ENCODE measurements at places on chromosomes 4 and X.

GRCh38 chr4:972651-973424, 531 bp downstream of the DGKQ start:
- no peak for DNase-seq

GRCh38 chrX:30219372-30219771, 4.0 kb downstream of the MAGEB2 start:
- DNase-seq = no peak

GRCh38 chr4:11436673-11437072, 8.0 kb upstream of the HS3ST1 start:
- no peak for DNase-seq

- DNase-seq = no peak
These were observed 149.4 kb upstream of the CHRDL1 start for GRCh38 chrX:110944751-110945675.

DNA sequence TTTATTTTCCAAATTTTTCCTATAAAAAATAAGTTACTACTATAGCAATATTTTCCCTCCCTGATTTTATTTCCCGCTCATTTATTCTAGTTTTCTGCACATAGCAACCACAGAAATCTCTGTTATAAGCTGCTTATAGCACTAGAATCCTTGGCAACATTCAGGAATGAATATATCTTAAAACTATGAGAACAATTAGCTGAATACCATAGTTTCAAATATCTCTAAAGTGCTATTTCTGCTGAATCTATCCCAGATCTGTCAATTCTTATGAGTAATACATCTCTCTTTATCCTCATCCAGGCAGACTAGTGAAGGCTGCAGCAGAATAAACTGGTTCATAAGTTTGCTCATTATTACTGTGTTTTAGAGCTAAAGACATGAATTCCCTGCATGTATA, 622.9 kb upstream of the DIPK2B start:
- DNase-seq = no peak

- DNase-seq = no peak
These were observed 15.4 kb downstream of the TSPAN5 start for GRCh38 chr4:98642991-98643426.

DNA sequence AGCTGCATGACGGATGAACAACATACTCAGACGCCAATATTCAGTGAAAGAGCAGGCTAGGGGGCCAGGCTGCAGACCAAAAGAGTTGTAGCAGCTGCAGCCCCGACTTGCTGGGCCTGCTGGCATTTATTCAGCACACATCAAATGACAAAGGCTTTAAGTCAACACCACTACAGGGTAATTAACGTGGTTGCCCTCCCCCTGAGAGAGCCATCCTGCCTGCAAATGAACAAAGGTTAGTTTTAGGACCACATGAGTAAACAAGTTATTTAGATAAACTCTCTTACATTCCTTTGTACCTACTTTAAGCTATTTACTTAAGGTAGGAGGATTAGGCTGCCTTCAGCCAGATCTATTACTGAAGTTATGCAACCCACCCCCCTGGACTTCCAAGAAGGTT, 1329.1 kb downstream of the PCDH18 start:
- DNase-seq = no peak

DNA sequence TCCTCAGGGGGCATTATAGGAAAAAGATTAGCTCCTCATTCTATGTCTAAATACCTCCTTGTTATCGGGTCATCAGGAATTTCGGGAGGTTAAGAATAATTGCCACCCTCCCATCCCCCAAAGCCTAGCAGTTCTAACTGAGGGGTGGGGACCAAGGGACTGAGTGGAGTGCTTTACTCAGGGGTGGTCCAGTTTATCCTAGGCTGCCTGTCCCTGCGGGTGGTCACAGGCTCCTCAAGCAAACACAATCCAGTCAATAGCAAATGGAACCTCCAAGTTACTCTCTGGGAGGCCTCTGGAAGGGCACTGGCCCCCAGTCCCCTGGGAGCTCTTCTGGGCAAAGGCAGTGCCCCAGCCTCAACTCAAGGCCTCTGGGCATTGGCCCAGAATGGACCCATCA, 6.7 kb downstream of the ELF4 start:
- DNase-seq = no peak

DNA sequence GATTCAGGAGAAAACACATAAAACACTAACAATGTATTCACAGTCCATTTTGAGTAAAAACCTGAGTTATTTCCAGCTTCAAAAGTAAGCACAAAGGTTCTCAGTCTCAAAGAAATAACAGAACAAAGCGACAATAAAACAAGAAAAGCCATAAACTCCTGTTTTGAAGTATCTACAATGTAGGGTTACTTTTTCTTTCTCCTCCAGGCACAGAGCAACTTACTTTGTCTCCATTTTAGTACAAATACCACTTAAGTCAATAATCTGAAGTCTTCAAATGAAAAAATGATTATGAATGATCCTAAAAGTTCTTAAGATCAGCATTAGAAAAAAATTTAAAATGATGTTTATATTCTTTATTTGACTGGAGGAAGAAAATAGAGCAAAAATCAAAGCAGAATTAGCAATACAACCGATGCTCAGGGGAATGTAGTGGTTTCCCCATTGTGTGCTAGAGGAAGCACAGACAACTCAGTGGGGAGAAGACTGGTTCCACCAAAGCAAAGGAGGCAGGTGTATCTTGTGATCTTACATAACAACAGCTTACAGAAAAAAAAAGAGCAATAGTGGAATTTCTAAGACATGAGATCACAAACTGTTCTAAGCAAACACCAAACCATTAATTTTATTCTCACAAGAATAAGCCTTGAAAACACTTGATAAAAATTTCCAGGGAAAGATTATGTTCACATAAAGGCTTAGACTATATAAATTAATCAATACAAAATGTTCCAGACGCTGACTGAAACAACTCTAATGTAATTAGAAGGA, 35.1 kb downstream of the EPHA5 start:
- DNase-seq = no peak

DNA sequence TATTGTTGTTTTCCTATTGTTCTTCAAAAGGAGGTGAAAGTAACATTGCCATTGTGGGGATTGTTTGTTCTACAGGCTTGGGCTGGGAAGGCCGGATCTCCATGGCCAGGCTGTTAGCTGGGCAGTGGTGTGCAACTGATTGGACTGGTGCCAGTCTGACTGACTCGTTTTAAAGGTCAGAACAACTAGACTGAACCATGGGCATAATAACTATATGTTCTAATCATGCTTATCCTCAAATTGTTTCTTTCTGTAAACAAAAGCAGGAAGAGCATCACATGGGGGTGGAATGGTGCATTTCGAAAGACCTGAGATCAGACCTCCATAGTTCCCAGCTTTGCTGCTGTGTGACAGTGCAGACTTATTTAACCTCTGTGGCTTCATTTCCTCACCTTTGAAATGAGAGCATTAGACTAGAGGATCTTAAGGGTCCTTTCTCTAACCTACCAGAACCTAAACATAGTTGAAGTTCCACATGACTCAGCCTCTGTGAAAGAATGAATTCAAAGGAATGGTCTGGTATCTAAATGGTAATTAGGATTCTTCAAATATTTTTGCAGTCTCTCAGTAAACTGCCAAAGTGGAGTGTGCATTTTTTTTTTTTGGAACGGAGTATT, 66.7 kb upstream of the PGRMC2 start:
- DNase-seq = no peak

- DNase-seq = no peak
These were observed 87.5 kb downstream of the LRRC66 start for GRCh38 chr4:51932684-51933083.

- peak; percentile 45 for DNase-seq
These were observed 60.8 kb downstream of the ZNF732 start for GRCh38 chr4:244471-244870.

GRCh38 chrX:14073071-14073470, 43.4 kb upstream of the GEMIN8 start:
- no peak for DNase-seq

GRCh38 chr4:169259271-169259670, 11.5 kb downstream of the SH3RF1 start:
- DNase-seq = no peak

DNA sequence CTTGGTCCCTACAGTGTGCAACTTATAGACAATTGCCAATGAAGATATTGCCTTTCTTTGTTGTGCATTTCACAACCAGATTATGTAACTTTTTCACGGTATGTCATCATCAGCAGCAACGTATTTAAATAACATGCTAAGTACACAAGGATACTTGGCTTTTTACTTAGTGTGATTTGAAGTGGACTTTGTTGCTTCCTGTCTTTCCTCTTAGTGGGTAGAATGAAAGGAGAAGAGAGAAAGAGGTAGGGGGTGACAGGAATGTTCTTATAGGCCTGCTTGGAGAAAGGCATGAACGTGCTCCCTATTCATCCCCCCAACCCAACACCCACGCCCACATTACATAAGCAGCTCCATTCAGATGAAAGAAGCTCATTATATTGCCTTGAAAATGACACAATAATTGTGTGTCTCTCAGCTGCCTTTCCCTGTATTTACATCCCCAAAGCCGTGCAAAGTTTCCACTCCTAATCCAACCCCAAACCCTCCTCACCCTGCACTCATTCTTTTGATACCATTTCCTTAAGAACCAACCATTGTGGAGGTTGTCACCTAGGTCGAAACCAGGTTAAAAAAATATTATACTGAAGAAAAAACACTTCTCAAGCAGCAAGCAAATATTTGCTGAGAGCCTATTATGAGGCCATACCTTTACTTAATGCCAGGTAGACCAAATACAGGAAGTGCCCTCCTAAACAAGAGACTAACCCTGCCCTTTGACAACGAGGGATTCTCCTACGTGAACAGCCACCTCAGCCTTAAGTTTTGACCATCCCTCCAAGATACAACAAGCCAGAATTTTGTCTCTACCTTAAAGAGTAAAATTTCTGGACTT, 25.2 kb upstream of the GK start:
- DNase-seq = no peak

Measured in WERI-Rb-1 (cell line).